Hematopoietic multipotent progenitor cell treated with erythropoietin and hydrocortisone succinate and interleukin-3 and kit ligand, for 15 days (in vitro differentiated cells): ENCODE measurements at places on chromosomes 1 and 21.

DNA sequence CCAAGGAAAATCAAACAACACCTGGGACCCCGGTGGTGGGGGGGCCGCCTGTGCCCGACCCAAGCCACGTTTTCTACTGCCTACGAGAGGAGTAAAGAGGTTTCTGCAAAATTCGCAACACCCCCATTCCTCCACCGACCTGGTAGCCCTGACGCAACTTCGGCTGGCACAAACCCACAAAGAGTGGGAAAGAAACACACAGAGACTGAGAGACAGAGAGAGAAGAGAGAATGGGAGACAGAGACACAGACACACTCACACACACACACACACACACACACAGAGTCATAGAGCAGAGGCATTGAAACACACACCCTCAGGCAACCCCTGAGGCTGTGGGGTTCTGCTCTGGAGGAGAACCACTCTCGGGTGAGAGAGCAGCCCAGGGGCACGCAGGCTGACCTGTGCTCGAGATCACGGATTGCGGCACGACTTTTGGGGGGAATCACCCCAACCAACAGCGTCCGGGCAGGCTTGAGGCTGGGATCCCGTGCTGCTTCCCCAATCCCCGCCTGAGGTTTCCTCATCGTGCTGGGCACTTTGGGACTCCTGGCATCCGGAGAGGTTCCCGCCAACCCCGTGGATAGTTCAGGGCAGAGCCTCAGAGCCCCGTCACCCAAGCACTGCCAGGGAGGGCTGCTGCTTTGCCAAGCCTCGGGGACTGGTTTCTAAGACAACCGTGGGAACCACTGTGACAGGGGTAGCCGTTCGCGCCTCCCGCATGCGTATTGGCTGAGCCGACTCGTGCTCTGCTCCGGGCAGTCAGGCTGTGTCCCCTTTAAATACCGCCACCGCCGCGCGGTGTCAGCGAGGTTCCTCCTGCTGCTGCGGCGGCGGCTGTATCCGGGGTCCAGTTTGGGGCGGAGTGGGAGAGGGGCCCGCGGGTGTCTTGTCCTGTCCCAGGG lies 682.4 kb upstream of the TPTE start:
- no peak for DNase-seq

- no peak for DNase-seq
Observed at GRCh38 chr1:78619803-78620579, at the start of gene IFI44L. IFI44L (plus strand) TSS chr1:78620448; CDS start chr1:78627916, 7,468 bp downstream.

- DNase-seq = no peak
Observed at GRCh38 chr1:79037085-79037484, 30.6 kb upstream of the ADGRL4 start.

- DNase-seq = no peak
Observed at GRCh38 chr1:158126425-158126824, 54.3 kb upstream of the CD1D start.

GRCh38 chr1:70005386-70006034 lies 199.9 kb downstream of the LRRC40 start:
- no peak for DNase-seq
